ENCODE measurements at places on chromosomes 7 and 10.

DNA sequence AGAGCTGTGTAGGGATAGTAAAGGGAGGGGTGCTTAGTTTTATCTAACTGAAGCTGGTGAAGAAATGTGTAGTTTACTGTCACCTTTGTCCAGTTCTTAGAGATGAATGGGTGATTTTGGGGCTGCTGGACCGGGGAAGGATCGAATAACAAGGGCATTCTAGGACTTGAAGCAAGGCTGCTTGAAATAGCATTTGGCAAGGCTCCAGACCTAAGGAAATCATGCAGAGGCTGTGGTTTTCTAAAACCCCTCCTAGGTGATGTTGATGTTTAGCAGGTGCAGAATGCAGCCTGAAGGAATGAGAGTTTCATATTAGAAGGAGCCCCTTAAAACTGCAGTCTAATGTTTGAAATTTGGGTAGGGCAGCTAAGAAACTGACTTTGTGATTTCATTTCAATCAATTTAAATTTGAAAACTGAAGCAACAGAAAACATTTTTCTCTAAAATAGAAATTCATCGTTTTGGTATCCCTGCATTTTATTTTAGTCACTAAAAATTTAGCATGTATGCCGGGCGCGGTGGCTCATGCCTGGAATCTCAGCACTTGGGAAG, 68.5 kb downstream of the TET1 start:
- DNase-seq: peak; percentile 42

DNA sequence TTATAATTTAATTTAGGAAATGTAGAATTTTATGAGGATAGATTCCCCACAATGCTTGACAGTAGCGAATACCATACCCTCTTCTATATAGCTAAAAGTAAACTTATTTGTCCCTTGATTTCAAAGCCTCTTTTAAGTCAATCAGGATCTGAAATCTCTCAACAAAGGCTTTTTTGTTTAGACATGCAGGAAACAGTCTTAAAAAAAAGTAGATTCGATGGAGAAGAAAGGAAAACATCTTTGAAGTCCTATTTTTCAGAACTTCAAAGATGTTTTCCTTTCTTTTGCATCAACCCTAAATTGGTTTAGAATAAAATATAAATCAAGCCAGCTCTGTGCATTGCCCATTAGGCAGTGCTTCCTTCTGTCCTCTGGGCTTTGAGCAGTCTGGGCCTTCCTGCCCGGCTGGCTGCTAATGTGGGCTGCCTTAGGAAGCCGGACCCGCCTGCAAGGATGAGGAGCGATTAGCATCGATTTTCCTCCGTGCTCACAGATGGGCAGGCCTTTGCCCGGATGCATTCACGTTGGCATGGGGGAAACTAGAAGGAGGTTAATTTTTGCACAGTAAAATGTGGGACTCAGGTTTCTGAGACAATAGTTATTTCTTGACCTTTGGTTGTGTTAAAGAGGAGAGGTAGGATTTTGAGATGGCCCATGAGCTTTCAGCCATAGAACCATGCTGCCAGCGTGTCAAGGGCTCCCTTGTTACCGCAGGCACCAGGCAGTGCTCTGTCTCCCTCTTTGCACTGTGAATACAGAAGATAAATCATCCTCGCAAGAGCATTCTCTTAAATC, 15.5 kb downstream of the MSRB2 start:
- no peak for DNase-seq

DNA sequence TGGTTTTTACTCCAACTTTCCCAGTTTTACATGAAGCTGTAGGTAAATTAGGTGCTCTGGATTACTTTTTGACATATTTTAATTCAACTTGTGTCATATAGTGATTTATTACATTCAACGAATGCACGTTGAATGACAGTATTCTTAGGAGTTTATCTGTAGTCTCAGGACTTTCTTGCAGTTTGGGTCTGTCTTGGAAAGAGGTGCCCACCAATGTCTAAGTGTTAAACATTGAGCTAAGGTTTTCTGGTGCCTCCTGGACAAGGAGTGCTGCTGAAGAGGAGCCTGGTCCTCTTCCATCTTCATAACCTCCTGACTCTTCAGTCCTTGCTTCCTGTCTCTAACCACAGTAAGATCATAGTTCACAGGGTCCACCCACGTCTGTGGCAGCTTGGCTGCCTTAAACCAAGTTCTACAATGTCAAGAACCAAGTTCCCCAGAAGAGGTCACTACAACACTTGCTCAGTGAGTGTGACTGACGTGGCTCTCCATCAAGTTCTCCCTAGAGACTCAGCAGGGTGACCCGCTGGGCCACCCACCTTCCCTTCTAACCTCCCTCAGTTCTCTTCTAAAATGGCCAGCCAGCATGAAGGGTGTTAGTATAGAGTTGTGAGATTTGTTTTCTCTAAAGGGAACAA, 6.1 kb downstream of the NPY start:
- DNase-seq: peak; percentile 58

GRCh38 chr7:113125728-113126127, 7.4 kb upstream of the SMIM30 start:
- DNase-seq: no peak

DNA sequence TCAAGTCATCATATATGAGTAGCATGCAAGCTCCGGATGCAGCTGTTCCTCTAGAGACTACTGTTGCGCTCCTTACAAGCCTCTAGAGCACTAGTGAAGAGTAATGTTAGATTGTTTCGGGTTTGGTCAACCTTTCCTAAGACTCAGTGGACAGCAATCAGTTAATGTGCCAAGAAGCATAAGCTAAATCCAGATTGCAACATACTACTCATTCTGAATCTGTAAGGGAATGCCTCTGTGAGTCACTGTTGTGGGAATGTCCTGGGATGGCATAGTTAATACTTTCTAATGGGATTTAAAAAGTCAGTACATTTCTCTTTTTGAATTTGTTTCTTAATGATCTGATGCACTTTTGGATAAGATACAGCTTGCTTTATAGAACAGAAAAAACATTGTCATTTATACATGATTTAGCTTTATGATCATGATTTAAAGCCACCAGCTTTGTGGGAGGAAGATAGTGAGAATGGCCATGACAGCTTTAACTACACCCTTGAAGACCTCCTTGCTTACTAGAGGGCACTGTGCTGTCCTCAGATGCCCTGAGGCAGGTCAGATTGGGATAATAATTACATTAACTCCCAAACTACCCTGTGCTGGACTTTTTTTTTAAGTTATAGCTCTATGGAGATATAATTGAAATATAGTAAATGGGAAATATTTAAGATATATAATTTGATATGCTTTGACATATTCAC, 138.4 kb downstream of the SDK1 start:
- peak; percentile 99 for DNase-seq

- DNase-seq: no peak
Observed at GRCh38 chr10:89526358-89526757, 9.0 kb downstream of the SLC16A12 start.

DNA sequence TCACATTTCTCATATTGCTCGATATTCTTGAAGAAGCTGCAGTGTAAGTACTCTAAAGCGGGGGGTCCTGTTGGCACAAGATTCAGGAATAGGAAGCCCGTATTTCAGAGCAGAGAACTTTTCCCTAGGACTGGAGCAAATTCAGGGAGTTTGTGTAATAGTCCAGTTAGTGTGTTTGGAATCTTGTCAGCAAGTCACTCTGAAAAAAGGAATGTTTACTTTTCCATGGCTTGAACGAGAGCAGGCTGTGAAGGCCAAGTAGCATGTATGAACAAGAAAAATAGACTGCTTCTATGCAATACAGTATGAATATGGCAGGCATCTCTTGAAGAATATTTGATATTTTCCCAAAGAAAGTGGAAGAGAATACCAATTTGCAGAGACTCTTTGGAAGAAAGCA, 39.8 kb downstream of the CDC123 start:
- DNase-seq: peak; percentile 58

GRCh38 chr7:123023126-123023525, 27.6 kb upstream of the TAS2R16 start:
- DNase-seq: peak; percentile 27

DNA sequence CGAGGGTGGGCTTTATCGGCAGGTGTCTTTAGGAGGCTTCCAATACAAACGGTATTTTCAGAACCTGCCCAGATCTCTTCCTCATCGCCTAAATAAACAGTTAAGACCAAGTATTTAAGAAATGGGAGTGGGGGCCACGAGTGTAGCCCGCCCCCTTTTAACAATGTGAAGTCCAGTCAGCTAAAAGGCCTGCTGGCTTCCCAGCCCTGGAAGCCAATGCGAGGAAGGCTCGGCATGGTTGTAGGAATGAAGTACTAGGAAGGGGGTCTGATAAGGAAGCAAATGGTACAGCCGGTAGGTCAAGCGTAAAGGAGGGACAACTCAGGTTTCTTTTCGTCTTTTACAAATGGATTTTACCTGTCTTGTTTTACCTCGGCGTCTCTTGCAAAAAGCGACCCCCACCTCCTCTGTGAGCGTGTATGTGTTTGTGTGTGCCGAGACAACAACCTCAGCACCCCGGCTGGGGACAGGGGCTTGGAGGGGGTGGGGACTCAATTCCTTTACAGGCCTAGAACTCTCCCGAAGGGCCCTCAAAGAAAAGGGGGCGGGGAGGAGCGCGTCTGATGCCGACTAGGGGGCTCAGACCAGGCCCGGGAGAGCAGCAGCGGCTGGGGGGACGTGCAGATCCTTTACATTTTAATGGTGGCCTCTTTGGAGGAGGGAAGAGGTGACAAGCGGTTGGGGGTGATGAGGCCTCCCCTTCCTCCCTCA, 147.6 kb downstream of the GPR85 start:
- DNase-seq: peak; percentile 53

- DNase-seq: peak; percentile 63
Observed at GRCh38 chr10:60572511-60573194, 183.0 kb upstream of the ANK3 start.

- no peak for DNase-seq
Observed at GRCh38 chr10:91344117-91344856, 65.9 kb upstream of the HECTD2 start.

DNA sequence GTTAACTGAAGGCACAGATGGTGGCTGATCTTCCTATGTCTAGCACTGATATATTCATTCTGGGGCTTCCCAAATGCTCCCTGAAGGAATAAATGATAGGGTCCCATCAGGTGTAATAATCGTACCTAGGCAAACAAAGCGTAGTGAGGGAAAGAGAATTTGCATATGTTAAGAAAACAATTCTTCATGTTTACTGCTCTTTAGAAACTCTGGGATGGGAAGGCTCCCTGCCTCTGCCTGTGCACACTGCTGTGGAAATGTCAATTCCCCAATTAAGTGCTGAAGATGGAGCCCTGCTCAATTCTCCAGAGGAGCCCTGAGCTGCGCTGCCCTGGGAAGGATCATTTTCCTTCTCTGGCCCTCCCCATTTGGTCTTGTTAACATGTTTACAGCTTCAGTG, 380.9 kb upstream of the ADARB2 start:
- no peak for DNase-seq

GRCh38 chr10:73576178-73576889, 14.8 kb downstream of the USP54 start:
- peak; percentile 96 for DNase-seq

- no peak for DNase-seq
Observed at GRCh38 chr10:35400595-35401268, 64.4 kb downstream of the CCNY start.

Measured in fibroblast of lung (primary cell).